Stimulated activated CD4-positive, alpha-beta T cell treated with anti-CD3 and anti-CD28 coated beads, Interleukin-2, amount 100 ng/mL, for 24 hours (primary cell): ENCODE measurements at places on chromosomes 12 and 14.

DNA sequence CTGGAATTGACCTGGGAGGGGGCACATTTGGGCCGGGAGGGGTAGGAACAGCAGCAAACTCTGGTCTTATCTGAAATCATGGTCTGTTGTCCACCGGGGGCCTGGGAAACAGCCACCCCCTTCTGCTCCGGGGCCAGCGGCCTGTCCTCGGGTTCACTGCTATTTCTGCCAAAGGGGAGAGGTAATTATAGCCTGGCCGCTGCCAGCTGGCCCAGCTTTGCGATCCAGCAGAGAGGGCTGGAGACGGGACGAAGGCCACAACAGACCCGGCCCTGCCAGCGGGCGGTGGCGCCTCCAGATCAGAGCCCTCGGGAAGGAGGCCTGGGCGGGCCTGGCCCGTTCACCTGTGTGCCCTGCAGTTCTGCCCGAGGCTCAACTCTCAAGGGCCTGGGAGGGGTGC lies at the start of gene C14orf180:
Gene C14orf180, plus strand, starts transcription at position 258 of the 400 bp plus-strand sequence. CDS start 6,667 bp downstream, outside the sequence.
- DNase-seq, result no peak

DNA sequence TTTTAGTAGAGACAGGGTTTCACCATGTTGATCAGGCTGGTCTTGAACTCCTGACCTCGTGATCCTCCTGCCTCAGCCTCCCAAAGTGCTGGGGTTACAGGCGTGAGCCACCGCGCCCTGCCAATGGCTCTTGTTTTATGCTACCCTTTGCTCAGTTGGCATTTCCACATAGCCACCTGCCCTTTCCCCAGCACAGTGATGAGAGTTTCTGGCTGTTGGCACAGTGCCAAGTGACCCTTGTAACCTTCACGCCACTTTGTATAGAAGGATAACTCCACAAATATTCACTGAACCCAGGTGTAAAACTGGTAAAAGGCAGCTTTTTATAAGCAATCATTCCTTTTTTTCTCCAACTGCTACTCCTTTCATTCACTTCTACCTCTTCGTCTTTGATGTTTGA lies 18.5 kb upstream of the CCDC175 start:
- DNase-seq, result no peak

DNA sequence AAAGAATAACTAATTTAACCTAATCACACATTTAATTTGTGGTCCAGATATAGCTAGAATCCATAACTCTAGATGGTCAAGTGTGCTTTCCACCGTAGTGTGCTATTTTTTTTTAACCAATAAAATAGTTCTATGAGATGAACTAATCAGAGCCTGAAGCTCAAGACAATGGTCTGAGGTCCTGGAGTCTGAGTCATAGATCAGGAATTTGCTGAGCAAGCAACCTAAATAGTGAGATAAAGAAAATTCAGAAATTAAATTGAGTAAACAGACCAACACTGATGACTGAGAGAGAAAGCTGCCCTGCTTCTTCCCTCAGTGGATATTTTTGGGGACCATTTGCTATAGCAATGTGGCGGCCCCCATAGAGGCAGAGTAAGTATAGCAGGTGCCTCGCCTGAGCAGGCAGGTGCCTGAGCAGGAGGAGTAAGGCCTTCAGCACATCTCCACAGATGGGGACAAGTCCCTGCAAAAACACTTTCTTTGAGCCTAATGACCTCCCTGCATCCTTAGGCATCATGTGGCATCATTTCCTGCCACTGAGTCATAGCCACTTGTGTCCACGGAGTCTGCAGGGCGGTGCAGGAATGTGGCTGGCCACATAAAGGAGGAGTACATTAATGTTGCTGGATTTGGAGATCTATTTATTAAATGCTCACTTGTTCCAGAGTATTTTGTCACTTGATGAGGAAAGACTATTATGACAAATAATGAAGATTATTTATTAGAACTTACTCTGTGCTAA lies 13.9 kb upstream of the CLEC4E start:
- no peak for DNase-seq

- DNase-seq, result no peak
Measured at GRCh38 chr14:23409966-23410635, 2.0 kb upstream of the MYH6 start.

DNA sequence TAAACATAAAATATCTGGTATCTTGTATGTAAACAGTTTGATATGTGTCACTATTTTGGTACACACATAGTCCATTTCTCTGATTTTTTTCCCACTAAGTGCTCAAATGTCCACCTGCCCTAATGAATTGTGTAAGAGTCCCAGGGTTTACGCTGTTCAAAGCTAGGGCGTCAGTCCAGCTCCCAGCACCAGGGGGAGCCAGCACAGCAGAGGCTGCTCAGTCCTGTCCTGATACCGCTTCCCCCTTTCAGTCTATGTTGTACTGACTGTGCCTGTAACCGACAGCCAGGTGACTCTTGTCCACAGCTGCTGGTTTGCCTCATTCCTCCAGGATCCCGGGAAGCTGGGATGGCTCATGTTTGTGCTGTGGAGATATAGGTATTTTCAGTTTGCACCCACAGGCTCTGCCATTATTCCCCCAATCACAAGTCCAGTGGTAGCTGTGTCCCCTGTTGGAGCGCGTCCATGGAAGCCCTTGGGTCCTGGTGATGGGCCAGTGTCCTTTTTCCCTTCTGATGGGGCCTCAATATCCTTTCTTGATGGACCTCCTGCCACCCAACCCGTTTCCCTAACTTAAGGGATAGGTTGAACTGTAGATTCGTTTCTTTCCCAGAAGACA lies 242.0 kb downstream of the NEDD1 start:
- DNase-seq, result peak; percentile 50

GRCh38 chr12:59077575-59078426 lies 157.5 kb upstream of the LRIG3 start:
- no peak for DNase-seq

DNA sequence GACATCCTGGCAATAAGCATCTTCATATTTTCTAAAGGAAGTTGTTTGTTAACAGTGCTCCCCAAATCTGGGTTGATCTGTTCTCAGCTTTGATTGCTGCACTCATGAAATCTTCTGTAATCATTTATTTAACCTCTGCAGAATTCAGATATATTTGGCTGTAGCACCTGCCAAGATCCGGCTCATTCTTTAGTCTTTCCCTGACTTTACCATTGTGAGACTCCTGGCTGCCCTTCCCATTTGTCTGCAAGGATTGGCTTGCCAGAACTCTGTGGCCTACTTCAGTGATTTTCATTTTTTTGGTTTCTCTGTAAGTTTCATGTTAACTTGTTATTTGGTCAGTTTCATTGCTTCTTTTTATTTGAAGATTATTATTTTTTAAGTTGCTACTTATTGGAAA lies 191.2 kb upstream of the PLXNC1 start:
- no peak for DNase-seq

DNA sequence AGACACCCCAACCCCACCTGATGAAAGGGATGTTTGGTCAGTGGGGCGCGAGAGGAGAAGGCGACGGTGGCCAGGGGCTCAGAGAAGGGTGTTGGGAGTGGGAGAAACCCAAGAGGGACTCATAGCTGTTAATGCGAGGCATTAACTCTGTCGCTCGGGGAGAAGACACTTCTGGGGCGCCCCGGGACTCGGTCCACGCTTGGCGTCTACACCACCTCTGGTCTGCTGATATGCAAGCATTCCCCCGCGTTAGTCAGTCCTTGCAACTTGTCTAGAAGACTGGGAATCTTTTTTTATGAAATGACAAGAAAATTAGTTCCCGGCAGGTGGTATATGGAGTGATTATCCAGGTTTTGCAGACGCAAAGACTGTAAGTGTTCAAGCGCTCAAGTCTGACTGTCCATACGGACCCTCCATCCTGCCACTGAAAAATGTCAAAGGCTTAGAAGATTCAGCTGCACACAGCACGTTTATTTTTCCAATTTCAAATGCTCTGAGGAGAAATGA lies 360 bp upstream of the SLC35F4 start:
- DNase-seq, result no peak

GRCh38 chr12:67630373-67631088 lies 18.0 kb upstream of the DYRK2 start:
- peak; percentile 74 for DNase-seq

DNA sequence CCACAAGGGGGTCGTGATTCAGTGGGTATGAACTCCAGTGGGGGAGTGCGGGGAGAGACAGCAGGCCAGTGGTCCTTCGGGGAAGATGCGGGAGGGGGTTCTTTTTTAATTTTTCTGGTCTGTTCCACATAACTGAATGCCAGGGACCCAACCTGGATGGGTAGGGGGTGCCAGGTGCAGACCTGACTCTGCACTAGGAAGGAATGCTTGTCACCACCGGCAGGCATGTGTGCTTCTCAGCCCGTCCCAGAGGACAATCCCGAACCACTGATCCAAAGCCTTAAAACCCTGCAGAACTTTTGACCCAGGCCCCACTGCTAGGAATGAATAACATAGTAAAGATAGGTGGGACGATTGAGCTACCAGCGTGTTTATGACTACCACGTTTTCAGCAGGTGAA lies 72.0 kb downstream of the DIO3 start:
- DNase-seq, result no peak

- no peak for DNase-seq
Measured at GRCh38 chr14:72517736-72518135, 376.2 kb downstream of the DPF3 start.

- DNase-seq, result no peak
Measured at GRCh38 chr14:64696355-64696857, 7.8 kb upstream of the PLEKHG3 start.

DNA sequence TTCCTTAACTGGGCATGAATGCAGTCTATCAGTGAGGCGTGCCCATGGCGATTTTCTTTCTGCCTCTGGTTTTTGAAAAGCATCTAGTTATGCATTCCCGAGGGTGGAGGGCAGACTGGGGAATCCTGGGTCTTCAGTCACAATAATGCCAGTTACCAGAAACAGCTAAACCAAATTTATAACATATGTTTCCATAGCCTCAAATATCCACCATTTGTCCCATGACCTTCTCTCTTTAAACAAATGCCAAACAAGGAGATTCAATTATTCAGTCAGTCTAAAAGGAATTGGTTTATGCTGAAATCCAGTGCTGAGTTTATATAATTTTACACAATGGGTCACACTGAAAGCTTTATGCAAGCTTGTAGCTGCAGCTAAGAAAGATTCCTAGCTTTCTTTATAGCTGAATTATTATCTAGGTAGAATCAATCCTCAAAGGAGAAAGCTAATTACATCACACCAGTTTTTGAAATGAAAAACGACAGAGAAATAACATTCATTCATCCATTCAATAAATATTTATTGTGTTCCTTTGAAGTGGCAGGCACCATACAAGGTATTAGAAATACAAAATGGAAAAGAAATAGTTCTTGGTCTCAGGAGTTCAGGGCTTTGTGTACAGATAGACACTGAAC lies 131.3 kb upstream of the RAP1B start:
- DNase-seq, result no peak

DNA sequence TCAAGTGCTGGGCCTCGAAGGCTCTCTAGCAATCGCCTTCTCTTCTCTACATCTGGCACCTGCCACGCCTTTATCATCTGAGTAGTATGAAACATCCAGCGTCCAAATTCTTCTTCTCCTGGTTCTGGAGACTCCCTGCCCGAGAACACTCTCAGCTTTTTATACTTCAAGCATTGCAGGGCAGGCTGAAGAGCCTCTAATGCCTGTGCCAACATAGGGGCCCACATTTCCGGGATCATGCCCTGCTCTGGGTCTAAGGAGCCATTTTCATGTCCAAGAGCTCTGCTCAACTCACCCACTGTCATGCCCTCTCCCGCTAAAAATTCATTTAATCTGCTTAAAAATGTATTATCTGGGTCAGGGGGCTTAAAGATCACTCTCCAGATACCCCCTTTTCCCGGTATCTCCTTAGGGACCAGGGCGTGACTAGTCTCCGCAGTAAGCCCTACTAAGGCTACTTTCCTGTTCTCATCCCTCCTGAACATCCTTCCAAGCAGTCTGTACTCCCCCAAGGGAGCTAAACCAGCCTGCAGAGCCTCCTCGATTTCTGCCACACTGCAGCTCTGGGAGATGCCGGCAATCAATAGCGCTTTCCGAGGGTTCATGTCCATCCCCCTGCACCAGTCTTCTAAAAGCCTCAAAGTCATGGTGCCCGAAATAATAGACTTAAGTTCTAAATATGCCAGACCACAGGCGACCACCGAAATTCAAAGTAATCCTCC lies 940 bp downstream of the MOAP1 start:
- no peak for DNase-seq

DNA sequence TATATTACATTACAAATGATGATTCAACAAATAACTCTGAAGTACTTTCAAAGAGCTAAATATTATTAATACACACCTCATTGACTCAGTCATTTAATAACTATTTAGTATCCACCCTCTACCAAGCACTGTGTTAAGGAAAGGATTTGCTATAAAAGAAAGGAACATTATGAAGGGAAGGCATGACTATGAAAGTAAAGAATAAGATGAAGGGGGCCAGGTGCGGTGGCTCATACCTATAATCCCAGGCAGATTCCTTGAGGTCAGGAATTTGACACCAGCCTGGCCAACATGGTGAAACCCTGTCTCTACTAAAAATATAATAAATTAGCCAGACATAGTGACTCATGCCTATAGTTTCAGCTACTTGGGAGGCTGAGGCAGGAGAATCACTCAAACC lies 107.9 kb downstream of the PLCZ1 start:
- no peak for DNase-seq

- no peak for DNase-seq
Measured at GRCh38 chr14:77000340-77001270, 27.9 kb downstream of the IRF2BPL start.

DNA sequence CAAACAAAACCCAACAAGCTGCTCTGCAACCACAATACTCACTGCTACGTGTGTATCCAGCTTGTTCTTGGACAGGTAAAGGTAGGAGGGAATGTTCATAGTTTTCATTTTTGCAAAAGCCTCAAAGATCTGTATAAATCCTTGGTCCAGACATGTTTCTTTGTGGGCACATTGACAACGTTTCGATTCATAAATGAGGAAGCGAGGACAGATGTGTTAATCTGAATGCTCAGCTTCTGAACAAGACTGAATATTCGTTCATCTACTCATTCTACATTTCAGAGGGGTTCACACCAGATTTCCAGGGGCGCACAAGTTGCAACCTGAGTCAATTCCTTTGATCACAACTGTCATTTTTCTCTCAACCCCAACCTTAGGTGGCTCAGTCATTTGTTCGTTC lies 134.4 kb downstream of the LLPH start:
- no peak for DNase-seq

DNA sequence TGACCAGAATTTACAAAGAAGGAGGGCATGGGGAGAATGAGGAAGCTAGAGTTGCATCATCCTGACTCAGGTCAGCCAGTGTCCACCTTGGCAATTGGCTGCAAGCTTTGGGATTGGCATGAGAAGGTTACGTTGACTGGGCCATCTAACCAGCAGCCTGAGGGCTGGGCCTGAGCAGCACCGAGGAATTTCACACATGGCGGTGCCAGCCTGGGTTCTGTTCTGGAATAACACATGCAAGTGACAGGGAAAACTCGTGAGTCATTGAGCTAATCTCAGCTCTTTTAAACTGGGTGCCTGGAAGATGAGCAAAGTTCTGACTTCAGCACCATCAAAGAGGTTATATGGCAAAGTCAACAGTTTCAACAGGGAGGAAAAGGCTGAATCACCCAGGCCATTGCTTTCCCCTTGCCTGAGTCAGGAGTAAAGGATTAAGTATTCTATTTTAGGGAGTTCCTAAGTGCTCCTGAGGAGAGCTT lies 543.2 kb upstream of the TBX3 start:
- DNase-seq, result no peak
